Natural killer cell (primary cell): ENCODE measurements at places on chromosomes 6 and 20. TPM values are rescaled to one million over a fixed set of nuclear protein-coding genes. Genes with fewer than 3 reads are reported as not detected.

GRCh38 chr6:11011787-11012234, 32.3 kb downstream of the ELOVL2 start:
- no peak overlapping the region for H3K4me3 ChIP-seq
- H3K27me3 ChIP-seq, result no peaks in the 10 kb centered on the region
- H3K4me1 ChIP-seq, result no peaks in the 10 kb centered on the region

DNA sequence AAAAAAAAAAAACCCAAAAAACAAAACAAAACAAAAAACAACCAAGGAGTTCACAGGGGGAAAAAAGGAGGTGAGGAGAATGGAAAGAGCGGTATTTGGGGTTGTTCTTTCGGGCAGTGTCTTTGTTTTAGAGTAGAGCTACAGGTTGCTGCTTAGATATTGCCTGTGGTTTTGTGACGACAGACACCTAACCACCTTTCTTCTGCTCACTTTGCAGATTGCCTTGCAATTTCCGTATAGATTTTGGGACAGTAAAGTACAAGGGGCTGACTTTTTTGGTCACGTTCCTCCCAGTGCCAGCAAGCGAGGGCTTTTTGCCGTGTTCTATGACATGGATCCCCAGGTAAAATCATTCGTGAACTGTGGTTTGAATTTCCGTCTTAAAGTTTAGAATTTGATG, 50.9 kb downstream of the DEK start:
- no peak for DNase-seq
- peaks cover 17% of the 10 kb centered on the region for H3K36me3 ChIP-seq
- H3K27ac ChIP-seq, result no peak overlapping the region
- no peaks in the 10 kb centered on the region for H3K27me3 ChIP-seq
- peaks cover 5% of the 10 kb centered on the region for H3K4me1 ChIP-seq

- no peak overlapping the region for H3K4me3 ChIP-seq
- H3K27ac ChIP-seq, result no peak overlapping the region
- no peaks in the 10 kb centered on the region for H3K36me3 ChIP-seq
- H3K4me1 ChIP-seq, result no peaks in the 10 kb centered on the region
These were observed 116.5 kb upstream of the COL21A1 start for GRCh38 chr6:56363796-56364430.

- no peaks in the 10 kb centered on the region for H3K27me3 ChIP-seq
- H3K4me1 ChIP-seq, result no peaks in the 10 kb centered on the region
- H3K36me3 ChIP-seq, result no peaks in the 10 kb centered on the region
- no peak overlapping the region for H3K4me3 ChIP-seq
These were observed 59.1 kb upstream of the F13A1 start for GRCh38 chr6:6379573-6379972.

GRCh38 chr20:10940941-10941340, 267.1 kb upstream of the JAG1 start:
- H3K4me3 ChIP-seq, result no peak overlapping the region
- H3K27me3 ChIP-seq, result no peaks in the 10 kb centered on the region
- H3K4me1 ChIP-seq, result no peaks in the 10 kb centered on the region
- no peak overlapping the region for H3K27ac ChIP-seq
- DNase-seq, result no peak

DEFB113 gene
- total RNA-seq, result not detected

GRCh38 chr6:23647045-23647444, 479.0 kb upstream of the NRSN1 start:
- H3K36me3 ChIP-seq, result no peaks in the 10 kb centered on the region
- no peak overlapping the region for H3K27ac ChIP-seq
- H3K27me3 ChIP-seq, result no peaks in the 10 kb centered on the region
- DNase-seq, result no peak
- H3K4me3 ChIP-seq, result no peak overlapping the region
- no peaks in the 10 kb centered on the region for H3K4me1 ChIP-seq

- DNase-seq, result no peak
- no peak overlapping the region for H3K27ac ChIP-seq
- no peaks in the 10 kb centered on the region for H3K27me3 ChIP-seq
- H3K36me3 ChIP-seq, result no peaks in the 10 kb centered on the region
- peaks cover 4% of the 10 kb centered on the region for H3K4me1 ChIP-seq
These were observed 27.3 kb downstream of the GMPR start for GRCh38 chr6:16265351-16266341.

- no peak overlapping the region for H3K27ac ChIP-seq
- H3K4me3 ChIP-seq, result no peak overlapping the region
- H3K4me1 ChIP-seq, result no peaks in the 10 kb centered on the region
- no peak for DNase-seq
These were observed 148.1 kb downstream of the MOXD1 start for GRCh38 chr6:132253211-132253610.

CAGE1 gene
- total RNA-seq, result 0.70 TPM

GRCh38 chr6:44008821-44009370, 118.4 kb downstream of the MRPL14 start:
- no peak for DNase-seq
- H3K4me3 ChIP-seq, result no peak overlapping the region
- H3K27me3 ChIP-seq, result peaks cover 16% of the 10 kb centered on the region
- H3K36me3 ChIP-seq, result no peaks in the 10 kb centered on the region
- H3K27ac ChIP-seq, result no peak overlapping the region

KCNK16 gene
- total RNA-seq, result not detected

GRCh38 chr6:50585441-50586330, 127.6 kb upstream of the TFAP2D start:
- H3K4me3 ChIP-seq, result no peak overlapping the region
- H3K36me3 ChIP-seq, result no peaks in the 10 kb centered on the region
- H3K27ac ChIP-seq, result no peak overlapping the region
- no peaks in the 10 kb centered on the region for H3K4me1 ChIP-seq
- no peak for DNase-seq

DNA sequence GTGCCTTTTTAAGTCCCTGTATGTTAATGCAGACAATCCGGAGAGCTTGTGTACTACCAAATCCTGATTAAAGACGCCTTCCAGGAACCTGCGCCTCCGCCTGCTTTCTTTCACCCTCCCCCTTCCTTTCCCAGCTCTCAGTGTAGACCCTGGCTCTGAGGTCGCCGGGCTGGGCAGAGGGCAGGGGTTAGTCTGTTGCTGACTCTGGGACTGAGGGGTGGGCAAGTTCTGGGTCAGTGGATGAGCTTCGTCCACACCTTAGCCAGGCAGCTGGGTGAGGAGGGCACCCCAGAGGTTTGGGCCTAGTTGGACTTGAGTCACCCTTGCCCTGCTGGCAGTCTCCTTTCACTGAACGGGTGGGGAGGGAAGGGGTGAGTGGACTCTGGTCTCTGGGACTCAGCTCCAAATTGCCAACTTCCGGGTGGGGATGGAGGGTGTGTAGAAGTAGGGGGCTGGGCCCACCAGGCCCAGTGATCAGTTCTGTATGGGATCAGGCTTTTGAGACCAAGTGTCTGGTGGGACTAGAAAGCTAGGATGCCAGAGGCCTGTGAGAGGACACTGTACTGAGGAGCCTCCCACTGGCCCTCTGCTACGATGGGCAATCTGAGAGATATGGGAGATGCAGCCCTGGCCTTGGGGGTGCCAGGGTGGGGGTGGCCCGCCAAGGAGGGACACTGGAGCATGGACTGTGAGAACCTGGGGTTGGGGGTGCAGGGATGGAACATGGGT, 21.3 kb upstream of the SLC22A7 start:
- H3K27ac ChIP-seq, result no peak overlapping the region
- H3K4me1 ChIP-seq, result peaks cover 23% of the 10 kb centered on the region
- peaks cover 20% of the 10 kb centered on the region for H3K27me3 ChIP-seq
- H3K4me3 ChIP-seq, result no peak overlapping the region
- no peaks in the 10 kb centered on the region for H3K36me3 ChIP-seq
- DNase-seq, result no peak
